ENCODE measurements at places on chromosomes 5 and 9. TPM values are rescaled to one million over a fixed set of nuclear protein-coding genes. Genes with fewer than 3 reads are reported as not detected.

MYO10 gene
- 15.1 TPM for total RNA-seq

THBS4 gene
- 3.6 TPM for total RNA-seq

DNA sequence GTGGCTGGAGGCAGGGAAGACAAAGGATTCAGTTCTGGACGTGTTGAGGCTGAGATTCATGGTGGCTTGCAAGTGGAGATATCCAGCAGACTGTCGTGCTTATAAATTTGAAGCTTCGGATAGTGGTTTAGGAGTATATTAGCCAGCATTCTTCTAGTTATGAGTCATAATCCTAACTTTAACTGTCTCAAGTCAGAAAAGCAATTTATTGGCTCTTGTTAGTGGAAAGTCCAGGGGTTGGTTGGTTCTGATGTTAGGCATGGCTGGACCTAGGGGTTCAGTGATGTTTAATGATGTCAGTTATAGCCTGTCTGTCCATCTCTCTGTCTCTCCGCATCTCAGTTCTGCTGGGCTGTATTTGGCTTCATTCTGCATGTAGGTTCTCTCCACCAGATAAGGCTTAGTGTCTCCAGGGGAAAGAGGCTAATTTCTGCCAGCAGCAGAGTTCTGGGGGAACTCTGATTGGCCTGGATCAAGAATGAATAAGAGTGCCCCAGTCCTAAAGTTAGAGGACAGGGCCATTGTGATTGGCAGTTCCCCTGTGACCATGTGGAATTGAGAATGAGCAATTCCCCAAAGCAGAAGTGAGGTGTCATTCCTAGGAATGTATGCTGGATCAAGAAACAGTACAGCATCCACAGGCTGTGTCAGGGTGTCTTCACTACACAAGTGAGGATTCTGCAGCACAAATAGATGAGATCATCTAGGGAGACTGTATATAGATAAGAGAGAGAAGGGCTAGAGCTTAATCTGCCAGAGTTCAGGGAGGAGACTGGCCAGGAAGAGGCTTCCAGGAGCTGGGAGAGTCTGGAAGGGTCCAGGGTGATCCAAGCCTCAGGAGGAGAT lies 72.9 kb upstream of the SHB start:
- no peak for DNase-seq

GRCh38 chr9:113309204-113309813 lies 6.1 kb upstream of the RNF183 start:
- DNase-seq = no peak

DNA sequence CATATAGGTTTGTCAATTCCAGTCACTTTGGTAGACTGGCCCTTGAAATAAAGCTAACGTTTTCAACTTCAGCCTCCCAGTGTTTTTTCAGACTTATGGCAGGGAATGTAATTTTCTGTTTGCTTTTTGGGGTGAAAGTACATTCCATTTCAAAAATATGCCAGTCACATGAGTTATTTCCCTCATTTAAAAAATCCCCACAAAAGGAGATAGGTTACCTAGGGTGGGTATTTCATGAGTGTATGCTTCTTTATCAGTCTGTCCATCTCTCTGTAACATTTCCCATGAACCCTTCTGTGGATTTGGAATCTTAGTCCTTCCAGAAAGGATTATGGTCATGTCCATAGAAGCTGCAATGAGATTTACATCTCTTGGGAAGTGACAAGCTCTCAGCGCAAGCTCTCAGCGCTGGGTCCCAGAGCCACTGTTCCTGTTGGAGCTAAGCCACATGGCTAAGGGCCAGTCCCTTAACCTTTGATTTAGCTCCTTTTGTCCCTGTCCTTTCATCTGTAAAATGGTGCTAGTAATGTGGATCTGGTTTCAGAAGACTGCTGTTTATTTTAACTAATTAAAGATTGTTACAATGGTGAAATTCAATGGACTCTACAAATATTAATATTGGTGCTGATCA lies 294.9 kb downstream of the NR3C1 start:
- DNase-seq = no peak

GRCh38 chr9:114150608-114151007 lies 4.7 kb upstream of the COL27A1 start:
- DNase-seq = no peak

DNA sequence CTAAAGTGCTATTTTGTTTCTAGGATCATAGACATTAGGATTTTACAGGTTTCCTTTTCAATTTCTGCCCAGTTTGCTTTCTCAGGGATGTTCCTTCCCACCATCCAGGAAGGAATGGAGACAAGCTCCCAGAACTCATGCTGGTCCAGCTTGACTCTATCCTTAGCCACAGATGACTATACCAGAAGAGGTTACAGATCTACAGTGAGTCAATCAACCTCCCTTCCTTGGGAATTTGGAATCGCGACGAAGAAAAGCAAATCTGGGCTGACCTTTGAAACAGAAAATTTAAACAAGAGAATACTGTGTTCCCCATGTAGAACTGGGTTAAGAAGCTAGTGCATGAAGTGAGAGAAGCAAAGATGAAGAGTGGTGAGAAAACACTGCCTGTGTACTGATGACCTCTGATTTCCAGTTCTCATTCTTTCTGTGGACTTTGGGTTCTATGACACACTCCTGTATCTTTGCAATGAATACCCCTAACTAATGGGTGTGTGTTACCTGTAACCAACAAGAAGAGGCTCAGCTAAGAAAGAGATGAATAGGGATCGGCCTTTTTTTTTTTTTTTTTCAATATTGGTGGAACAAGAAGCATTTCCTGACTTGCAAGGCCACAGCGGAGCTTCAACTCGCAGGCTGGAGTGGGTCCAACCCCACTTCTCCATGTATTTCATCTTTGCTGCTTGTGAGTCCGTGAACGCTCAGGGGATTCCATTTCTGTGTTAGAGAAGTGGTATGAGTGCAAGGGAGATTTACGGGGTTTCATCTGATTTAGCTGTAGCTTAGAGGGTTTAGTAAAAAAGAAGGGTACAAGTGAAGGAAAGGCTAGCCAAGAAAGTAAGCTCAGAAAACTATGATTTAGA lies 563.9 kb upstream of the CLINT1 start:
- DNase-seq = no peak

DNA sequence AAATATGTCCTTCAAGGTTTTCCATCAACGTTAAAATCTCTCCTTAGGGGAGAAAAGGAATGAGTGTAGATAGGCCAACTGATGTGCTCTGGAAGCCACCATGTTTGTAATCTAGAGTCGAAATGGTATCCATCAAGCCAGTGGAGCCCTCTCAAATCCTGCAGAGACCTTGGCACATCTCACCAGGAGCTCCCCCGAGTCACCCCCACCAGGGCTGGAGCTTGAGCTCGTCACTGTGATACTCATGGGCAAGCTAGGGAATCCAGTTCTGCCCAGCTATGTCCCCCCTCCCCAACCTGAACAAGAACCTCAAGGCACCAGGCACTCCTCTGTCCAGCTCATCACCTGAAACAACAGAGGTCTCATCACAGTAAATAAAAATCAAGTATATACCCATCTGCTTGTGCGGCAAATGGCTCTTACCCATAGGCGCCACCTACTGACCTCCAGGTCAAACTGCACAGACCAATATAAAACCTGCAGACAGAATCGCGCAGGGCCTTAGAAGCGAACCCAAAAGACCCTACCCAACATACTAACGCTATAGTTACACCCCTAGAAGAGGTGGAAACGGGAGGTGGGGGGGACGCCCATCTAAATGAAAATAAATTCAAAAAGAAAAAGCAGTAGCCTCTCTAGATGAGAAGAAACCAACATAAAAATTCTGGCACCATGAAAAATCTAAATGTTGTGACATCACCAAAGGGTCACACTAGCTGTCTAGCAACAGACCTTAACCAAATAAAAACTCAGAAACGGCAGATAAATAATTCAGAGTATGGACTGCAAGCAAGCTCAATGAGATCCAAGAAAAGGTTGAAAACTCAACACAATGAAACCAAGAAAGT lies 75.0 kb downstream of the TTC39B start:
- no peak for DNase-seq

GRCh38 chr5:137278476-137278875 lies 220.7 kb downstream of the SPOCK1 start:
- DNase-seq = no peak

DNA sequence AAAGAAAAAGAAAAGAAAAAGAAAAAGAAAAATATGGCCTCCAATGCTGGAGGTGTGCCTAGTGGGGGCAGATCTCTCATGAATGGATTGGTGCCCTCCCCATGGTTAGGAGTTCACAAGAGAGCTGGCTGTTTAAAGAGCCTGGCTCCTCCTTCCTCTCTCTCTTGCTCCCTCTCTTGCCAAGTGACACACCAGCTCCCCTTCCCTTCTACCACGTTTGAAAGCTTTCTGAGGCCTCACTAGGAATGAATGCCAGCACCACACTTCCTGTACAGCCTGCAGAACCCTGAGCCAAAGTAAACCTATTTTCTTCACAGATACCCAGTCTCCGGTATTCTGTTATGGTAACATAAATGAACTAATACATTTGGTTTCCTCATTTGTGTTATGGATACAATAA lies 14.4 kb upstream of the GALNT10 start:
- no peak for DNase-seq

DNA sequence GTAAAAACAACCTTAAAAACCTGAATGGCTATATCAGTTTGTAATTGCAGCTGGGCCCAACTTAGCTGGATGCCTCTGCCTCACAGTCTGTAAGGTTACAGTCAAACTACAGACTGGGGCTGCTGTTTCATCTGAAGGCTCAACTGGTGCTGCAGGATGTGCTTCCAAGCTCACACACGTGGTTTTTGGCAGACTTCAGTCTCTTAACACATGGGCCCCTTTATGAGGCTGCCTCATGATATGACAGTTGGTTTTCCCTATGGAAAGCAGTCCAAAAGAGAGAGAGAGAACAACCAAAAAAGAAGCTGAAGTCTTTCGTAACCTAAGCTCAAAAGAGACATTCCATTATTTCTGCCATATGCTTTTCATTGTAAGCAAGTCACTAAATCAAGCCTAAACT lies 27.4 kb downstream of the CTSL start:
- DNase-seq = no peak

All from ovary (tissue), 10 donors.